ENCODE measurements at places on chromosomes 1 and 21.

GRCh38 chr1:24051206-24051945 lies 60.6 kb downstream of the MYOM3 start:
- peak; percentile 20 for DNase-seq

DNA sequence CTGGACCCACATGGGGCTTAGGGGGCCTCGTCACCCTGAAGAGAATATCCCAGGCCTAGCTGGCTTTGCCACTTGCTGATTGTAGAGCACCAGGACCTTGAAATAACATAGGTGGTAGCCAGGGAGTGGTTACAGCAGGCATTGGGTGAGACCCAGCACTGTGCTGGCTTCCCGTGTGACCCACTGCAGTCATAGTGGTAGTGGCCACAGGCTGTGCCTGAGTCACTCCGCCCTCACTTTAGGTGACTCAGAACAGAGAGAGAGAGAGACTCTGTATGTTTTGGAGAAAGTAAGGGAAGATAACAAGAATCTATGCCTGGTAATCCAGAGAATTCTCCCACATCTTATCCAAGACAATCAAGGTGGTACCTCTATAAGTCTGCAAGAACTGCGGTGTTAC lies 98.7 kb upstream of the LHX8 start:
- DNase-seq = no peak

- no peak for DNase-seq
Measured at GRCh38 chr1:1892079-1892762, 1.3 kb upstream of the GNB1 start.

GRCh38 chr1:28437924-28438699 lies 67.7 kb upstream of the RCC1 start:
- DNase-seq = peak; percentile 34

- DNase-seq = no peak
Measured at GRCh38 chr1:15902882-15903281, 55.4 kb downstream of the SPEN start.

DNA sequence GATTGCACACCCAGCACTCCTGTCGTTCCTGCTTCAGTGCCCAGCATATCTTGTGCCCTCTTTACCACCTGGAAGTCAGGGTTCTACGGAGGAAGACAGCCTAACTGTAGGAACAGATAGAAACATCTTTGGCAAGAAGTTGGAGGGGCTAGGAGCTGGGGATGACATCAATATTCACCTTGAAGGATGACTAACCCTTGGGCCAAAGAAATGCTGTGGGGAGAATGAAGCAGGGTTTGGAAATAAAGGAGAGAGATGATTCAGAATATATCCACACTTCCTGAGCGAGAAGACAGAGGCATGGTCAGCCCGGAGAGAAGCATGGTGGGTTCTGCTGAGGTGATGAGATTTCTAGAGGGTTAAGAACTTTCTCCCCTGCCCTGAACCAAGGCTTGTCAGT lies 4.6 kb upstream of the NKAIN1 start:
- no peak for DNase-seq

GRCh38 chr1:22627331-22627730 lies 9.1 kb upstream of the C1QA start:
- no peak for DNase-seq

GRCh38 chr1:35857830-35858229 lies 25.2 kb upstream of the AGO1 start:
- DNase-seq = peak; percentile 37

DNA sequence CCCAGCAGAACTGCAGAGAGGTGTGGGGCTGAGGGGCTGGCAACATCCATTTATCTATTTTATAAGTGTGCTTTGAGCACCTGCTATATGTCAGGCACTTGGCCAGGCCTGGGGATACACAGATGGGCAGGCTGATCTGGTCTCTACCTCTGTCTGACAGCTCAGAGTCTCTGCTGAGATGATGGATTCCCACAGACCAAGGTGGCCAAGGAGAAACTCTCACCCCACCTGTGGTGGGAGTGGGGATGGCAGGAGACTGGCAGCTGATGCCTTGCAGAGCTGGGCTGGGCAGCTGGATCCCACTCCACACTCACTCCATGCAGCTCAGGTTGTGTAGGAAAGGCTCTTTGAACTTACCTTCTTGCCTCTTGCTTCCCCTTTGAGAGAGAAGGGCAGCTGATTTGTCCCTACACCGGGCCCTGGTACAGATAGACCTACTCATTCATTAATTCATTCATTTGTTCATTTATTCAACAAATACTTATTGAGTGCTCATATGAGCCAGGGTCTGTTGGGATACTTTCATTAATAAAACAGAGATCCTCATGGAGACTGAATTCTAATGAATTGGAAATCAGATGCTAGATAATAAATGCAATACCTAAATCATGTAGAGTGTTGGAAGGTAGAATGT lies 9.0 kb downstream of the ADORA1 start:
- no peak for DNase-seq

DNA sequence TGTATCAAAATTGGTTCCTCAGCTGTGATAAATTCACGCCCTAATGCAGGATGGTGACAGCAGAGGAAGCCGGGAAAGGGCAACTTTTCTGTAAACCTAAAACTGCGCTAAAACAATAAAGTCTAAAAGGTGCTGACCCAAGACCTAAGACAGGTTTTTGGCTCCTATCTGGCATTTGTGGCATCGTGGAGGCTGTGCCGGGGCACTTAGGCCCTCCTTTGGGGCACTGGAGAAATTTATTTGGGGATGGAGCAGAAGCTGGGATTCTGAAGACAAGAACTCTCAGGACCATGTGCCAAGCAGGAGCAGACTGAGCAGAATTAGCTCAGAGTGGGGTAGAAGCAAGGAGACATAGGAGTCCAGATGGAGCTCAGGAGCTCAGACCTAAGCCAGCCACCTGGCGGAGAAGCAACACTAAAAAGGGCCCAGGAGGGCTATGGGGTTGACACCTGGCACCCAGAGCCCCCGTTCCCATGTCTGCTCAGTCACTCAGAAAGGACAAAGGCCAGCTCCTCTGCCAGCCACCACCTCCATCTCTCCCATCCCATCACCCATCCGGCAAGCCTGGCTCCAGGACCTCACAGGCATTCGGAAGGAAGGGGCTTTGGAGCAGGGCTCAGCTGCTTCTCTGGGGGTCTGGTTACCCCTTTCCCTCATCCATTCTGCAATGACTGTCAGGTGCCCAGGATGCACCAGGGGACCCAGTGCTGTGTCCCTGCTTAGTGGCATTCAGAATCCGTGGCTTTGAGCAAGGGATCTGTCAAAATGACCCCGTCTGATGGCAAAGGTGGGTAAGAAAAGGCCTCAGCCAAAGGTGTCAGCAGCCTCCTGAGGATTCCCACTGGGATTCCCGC lies 347.7 kb downstream of the NPHP4 start:
- DNase-seq = no peak

GRCh38 chr1:205382561-205382960 lies 25.8 kb upstream of the KLHDC8A start:
- no peak for DNase-seq

- no peak for DNase-seq
Measured at GRCh38 chr1:232529747-232530146, 100.2 kb downstream of the SIPA1L2 start.

DNA sequence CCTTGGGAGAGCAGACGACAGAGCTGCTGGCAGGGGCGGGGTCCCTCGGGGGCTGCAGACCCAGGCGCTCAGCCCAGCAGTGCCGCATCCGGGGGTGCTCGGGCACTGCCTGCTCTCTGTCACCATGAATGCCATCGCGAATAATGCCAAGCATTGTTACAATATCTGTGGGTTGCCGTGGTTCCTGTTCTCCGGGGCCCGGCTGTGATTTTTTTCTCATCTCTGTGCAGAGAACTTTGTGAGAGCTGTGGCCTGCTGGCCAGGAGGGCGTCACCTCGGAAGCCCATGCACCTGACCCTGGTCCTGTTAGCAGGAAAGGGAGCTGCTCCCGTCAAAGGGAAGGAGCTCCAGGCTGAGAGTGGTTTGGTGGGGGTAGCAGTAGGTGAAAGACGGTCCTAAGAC lies 70.4 kb downstream of the PRDM16 start:
- no peak for DNase-seq

- DNase-seq = no peak
Measured at GRCh38 chr1:224880593-224881307, 48.7 kb upstream of the DNAH14 start.

DNA sequence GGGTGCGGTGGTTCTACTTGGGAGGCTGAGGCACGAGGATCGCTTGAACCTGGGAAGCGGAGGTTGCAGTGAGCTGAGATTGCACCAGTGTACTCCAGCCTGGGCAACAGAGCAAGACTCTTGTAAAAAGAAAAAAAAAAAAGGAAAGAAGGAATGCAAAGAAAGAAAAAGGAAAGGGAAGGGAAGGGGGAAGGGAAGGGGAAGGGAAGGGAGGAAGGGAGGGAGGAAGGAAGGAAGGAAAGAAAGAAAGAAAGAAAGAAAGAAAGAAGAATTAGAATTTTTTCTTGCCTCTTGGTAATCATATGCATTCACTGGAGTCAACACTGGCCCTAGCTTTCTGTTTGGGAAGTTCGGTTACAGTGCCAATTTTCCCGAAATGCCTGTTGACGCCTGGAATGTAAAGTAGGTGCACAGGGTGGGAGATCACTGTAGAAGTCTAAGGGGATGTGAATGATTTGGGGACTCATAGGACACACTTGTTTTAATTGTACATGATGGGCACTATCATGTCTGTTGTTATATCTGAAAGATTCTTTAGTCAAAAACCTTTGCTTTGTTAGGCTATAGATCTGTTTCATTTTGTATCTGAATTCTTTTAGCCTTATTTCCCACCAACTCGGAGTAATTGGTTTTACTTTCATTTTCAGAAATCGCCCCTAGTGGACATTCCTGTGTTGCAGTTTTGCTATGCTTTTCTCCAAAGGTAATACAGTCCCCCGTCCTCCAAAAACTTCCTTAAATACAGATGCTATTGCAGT lies 59.8 kb upstream of the MORC3 start:
- DNase-seq = peak; percentile 67

GRCh38 chr21:44529011-44529421 lies 11.0 kb downstream of the KRTAP10-1 start:
- no peak for DNase-seq

DNA sequence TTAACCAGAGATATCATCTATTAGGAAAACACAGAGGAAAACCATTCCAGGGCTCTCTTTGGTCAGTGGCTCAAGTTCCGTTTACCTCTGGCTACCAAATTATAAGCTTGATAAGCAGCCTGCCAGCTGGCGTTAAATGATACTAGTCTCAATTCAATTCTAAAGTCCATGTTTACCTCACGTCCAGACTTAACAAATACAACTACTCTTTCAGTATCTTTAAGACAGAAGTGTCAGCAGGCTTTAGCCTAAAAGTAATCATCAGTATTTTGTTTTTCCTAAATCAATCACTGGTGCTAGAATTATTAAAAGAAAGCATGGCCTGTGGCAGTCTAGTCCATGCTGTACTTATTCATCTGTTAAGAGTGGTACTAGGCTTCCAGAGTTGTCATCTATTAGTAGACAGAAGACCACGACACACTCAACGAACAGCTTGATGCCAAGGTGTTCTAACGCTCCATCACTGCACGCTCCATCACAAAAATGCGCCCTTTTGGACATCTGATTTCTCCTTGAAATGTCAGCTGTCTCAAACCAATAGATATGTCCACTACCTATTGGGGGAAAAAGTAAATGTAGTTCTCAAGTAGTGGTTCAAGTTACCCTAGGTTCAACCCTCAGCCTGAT lies 1.5 kb downstream of the IVNS1ABP start:
- no peak for DNase-seq

DNA sequence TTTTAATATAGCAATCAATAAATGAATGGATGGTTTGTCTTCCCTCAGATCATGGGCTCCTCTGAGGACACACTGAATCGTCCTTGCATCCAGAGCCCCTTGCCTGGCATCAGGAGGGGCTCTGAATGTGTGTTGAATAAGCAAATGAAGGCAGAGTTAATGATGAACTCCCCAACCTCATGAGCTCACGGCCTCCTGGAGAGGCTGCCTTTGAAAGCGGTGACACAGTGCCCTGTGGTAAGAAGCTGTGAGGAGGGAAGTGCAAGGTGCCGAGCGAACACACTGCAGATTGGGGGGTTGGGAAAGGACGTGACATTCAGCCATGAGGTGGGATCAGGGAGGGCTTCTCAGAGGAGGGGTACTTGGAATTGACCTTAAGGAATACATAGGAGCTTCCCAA lies 3.2 kb upstream of the PARS2 start:
- no peak for DNase-seq

GRCh38 chr1:224116131-224116530 lies 2.2 kb downstream of the FBXO28 start:
- peak; percentile 47 for DNase-seq

DNA sequence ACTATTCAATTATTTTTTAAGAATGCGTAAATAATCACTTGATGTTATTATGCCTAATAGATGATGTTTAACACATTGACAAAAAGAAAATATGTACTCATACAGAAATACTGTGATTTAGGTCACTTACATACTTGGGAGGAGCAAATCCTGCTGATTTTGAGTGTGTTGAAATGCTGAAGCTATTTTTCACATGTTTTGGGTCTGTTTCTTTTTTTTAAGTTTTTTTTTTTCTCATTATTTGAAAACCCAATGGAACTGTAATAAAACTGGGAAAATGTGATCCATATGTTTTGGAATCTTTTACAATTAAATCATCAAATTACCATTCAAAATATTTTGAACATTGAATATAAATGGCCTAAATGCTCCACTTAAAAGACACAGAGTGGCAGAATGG lies 366.2 kb upstream of the ADAMTS5 start:
- DNase-seq = no peak

GRCh38 chr1:7119156-7119555 lies 333.9 kb downstream of the CAMTA1 start:
- no peak for DNase-seq

- DNase-seq = no peak
Measured at GRCh38 chr21:43339668-43340067, 87.3 kb downstream of the SIK1 start.

DNA sequence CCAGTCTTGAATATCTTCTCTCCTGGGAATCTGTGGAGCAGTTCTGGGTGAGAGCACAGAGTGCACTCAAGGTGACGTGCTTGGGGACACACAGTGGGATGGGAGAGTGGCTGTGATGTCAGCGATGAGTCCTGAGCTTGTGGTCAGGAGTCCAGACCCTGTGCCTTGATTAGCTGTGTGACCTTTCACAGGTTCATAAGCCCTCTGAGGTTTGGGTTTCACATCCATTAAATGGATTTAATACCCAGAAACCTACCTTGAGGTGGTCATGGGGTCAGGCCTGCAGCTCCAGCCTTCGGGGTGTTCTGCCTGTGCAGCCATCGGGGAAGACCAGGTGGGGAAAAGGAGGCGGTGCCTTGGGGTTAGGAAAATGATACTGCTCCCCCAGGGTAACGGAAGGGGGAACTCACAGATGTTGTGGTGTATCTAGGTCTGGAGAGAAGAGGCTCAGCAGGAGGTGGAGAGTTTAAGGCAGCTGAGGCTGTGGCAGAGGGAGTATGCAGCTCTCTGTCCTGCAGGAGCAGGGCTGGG lies 38.5 kb upstream of the ETV3 start:
- DNase-seq = no peak

All from CD14-positive monocyte (primary cell).